ENCODE measurements at places on chromosomes 7 and 10.

GRCh38 chr10:116785867-116786266 is 43.5 kb upstream of the HSPA12A start:
- DNase-seq: no peak

GRCh38 chr10:25405871-25406270 is 231.1 kb downstream of the GPR158 start:
- no peak for DNase-seq

GRCh38 chr7:156460858-156461627 is 179.5 kb upstream of the RNF32 start:
- no peak for DNase-seq

DNA sequence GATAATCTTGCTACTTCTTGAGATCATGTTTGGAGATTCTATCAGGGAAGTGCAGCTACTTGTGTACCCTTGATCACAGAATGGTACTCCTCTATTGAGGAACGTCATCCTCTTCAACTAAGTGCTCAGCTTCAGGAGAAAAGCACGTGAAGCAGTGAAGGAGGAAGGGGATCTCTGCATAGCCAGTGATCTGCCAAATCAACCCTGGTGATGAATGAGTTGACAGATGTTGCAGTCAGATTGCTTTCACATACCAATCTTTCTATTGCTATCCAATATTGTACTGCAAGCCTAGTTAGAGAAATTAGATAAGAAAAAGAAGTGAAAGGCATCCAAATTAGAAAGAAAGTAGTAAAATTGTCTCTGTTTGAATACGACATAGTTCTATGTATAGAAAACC is 309.4 kb downstream of the TWIST1 start:
- DNase-seq: no peak

DNA sequence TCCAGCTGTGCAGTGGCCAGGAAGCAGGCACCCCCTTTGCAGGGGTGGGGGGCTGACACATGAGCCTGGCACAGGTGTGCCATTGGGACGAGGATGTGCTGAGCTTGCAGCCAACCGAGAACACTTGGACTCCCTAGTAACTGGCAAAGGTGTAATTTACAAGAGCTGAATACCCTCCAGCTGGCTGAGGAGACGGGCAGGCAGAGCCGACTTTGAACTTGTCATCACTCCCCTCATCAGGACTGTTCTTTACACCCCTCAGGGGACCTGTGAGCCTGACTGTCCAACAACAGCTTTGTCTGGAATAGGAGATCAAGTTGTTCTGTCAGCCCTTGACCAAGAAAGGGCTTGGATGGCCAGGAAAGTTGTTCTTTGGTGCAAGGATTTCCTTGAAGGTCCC is 61.2 kb downstream of the CDH23 start:
- no peak for DNase-seq

GRCh38 chr10:75342397-75342796 is 59.2 kb downstream of the ZNF503 start:
- DNase-seq: no peak

GRCh38 chr10:113643183-113643582 is 20.7 kb downstream of the NRAP start:
- DNase-seq: no peak

DNA sequence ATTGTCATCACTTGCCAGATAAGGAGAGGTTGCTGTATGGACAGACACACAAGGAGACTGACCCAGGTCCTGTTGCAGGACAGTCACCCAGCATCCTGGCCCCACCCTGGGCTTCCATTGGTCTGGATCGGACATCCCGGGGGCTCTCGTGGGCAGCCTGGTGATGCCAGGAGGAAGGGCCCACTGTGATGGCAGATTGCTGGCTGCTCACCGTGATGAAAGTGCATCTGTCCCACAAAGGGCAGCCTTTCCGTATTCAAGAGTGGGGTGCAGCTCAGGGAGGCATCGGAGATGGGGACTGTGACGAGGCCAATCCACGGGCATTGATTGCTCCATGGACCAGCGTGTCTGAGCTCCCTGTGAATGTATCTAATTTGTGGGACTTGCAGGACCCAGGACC is 41.3 kb downstream of the PRKAG2 start:
- no peak for DNase-seq

GRCh38 chr7:151838861-151839381 is 38.0 kb downstream of the PRKAG2 start:
- DNase-seq: peak; percentile 92

- DNase-seq: no peak
Observed at GRCh38 chr7:148835854-148836253, 48.2 kb downstream of the EZH2 start.

DNA sequence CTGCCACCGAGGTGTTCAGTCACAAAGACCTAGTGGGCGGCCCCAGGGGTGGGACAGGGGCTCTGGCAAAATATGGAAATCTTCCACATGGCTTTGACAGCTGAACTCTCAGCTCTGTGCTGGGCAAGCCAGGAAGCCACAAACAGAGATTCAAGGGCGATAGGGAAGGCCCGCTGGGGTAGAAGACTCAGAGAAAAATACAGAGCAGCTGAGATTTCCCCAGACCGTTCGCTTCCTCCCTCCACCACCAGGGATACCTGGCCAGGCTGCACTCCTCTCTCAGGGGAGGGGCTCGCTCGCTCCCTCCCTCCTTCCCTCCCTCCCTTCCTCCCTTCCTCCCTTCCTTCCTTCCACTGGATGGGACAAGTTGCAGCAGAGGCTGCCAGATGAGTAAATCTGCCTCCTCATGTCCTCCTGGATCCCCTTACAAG is 260.5 kb downstream of the PRPF18 start:
- no peak for DNase-seq

DNA sequence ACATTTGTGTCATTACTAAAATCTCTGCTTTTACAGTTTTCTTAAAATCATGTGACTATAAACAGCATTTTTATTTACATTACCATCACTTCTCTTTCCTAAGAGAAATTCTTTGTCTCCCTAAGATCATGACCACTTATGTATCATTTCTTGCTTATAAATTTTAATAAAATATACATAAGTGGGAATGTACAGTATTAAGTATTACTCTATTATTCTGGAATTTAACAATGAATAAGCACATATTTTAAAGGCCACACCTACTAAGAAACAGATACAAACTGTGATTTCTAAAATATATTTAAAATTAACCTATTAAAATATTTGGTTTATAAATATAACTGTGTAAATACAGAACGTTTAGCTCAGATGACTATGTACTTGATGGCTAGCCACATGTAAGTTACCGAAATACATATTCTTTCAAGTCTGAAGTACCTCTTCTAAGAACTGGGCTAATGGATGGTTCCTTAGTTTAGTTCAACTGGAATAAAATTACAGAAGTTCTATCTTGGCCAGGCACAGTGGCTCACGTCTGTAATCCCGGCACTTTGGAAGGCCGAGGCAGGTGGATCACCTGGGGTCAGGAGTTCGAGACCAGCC is 33.3 kb upstream of the PTPRN2 start:
- DNase-seq: no peak

DNA sequence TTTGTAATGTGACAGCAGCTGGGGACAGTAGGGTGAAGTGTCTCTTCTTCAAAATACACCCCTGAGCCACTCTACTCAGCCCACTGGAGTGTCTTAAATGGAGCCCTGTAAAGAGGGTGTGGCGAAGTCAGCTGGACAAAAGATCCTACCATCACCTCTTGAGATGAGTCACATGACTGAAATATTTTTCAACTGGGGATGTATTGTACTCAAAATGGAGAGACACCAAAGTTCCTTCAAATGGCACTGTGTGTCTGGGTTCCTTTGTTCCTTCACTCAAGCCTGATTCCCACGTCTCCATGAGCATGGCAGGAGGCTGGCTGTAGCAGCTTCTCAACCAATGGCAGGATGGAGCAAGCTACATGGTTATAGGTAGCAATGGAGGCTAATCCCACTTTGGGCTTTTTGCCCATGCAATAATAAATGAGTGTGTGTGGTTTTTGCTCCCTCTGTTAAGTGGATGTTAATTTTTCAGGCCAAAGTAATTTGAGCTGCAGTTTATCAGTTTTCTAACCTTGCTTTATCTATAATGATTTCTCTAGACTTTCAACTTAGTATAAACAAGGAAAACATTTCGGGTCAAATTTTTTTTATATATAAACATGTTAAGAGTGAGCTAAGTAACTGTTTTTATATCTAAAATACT is 68.2 kb downstream of the CLEC2L start:
- no peak for DNase-seq

DNA sequence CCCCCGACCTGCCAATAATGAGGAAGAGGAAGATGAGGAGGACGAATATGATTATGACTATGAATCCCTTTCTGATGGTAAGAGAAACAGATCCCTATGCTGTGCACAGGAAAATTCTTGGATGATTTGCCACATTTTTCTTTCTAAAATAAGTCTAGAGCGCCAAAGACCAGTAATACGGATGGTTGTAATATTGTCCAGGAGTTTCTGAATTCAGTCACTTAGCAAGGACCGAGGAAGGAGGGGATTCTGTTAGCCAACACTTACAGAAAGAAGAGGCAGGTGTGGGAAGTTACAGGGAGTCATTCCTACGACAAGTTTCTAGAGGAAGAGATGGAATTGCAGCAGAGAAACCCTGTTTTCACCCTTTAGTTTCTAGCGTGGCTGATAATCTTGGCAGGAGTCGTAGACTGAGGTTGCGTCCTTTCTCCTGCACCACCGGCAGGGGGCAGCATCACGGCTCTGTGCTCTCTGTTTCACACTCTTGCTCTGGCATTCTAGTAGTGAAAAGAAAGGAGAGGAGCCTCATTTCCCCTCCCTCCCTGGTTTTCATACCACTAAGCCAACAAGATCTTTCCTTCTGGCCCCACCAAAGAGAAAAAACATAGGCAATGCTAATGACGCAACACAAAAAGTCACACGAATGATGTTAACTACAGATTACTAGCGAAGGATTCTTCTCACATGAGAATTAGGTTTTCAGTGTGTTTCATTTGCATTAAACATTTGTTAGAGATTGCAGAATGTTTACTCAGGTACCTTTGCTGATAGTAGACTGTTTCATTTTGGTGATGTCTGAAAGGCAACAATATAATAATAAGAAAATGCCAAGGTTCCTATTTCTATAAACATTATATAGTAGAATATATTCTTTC is 82.7 kb downstream of the NOC3L start:
- DNase-seq: peak; percentile 60

DNA sequence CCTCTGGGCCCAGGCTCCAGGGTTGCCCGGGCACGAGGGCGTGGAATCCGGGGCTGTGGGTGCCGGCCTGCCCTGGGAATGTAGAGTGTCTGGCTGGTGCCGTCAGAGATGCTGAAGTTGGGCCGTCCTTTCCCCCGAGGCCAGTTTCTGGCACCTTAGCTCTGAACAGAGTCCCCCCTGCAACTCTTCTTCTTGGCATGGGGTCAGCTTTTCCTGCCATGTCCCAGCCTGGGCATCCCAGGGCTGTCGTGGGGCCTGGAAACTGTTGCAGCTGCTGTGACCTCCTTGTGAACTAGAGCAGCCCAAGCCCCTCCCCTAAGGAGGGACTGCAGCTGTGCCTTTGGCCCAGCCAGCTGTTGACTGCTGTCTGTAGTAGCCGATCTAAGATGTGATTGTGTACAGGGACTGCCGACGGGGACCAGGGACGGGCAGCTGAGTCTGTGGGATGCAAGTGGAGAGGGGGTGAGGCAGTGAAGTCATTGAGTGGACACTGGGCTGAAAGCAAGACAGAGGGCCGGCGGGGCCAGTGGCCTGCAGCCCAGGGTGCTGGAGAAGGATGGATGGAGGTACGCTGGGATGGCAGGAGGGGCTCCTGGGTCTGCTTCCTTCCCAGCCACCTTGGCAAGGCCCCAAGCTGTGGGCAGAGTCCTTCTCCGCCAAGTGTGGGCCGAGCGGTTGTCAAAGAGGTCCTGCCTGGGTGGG is 35.8 kb downstream of the GBX1 start:
- no peak for DNase-seq

DNA sequence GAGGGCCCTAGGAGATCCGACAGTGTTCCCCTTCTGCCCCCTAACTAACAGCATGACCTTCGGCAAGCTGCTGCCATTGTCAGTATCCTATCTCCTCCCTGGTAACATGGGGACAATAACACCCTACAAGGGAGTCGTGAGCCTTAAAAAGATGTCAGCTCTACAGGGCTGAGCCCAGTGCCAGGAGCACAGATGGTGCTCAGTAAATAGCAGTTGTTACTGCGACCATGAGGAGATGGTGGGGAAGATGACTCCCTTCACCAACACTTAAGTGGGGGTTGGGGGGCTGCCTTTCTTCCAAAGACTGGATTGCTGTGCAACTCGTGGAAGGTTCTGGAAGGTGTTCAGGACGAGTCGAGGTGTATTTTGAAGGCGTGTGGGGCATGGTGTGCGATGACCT is 29.5 kb upstream of the C10orf120 start:
- DNase-seq: no peak

GRCh38 chr7:133452577-133452976 is 199.7 kb downstream of the EXOC4 start:
- DNase-seq: no peak

DNA sequence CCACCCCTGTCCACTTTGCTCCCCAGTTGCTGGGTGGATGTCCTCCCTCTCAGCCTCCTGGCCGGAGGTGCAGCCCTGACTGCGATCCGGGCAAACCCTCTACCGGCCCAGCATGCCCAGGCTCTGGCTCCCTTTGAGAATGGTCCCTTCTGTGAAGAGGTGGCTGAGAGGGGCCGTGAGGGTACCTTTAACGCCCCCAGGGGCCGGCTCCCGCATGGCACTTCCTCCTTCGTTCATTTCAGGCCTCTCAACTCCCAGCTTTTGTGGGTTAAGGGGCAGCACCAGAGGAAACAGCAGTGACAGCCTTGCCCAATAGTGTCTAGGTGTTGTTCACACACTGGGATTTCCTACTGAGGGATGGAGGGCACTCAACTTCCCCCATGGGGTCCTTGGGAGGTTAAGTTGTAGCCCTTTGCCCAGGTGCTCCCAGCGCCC is 33.2 kb upstream of the HABP2 start:
- DNase-seq: peak; percentile 76

- DNase-seq: no peak
Observed at GRCh38 chr7:111677848-111678247, 115.6 kb upstream of the IMMP2L start.

DNA sequence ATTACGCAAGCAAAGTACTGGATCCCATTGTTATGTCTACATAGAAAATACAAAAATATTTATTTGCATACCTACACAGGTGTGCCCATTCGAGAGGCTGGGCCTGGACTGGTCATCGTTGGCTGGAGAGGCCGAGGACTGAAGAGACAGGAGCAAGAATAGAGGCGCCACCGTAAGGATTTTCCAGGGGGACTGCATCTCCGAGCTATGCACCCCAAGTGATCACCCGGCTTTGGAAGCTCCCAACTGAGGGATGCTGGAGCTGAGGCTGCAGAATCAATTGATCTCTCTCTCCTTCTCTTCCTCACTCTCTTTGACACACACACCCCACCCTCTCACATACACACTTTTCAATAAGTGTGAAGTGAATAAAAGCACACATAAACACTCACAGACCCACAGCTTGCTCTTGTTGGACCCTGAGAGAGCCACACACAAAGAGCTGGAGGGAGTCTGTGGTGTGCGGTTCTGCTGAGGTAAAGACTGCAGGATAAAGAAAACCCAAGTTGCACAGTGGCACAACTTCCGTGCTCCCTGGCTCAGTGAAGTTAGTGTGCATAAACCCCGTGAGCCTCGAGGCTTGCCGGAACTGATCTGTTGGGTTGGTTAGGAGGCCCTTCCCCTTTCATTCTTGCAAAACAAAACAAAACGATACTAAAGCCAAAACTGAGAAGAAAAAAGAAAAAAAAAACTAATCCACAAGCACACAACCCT is at the start of gene AOAH:
AOAH (minus strand) TSS at position 544 of the 714 bp plus-strand sequence; CDS start at position 198, 346 bp downstream.
- peak; percentile 79 for DNase-seq
